Fibroblast of lung (primary cell): ENCODE measurements at places on chromosomes 12 and 14. TPM values are rescaled to one million over a fixed set of nuclear protein-coding genes. Genes with fewer than 3 reads are reported as not detected.

DNA sequence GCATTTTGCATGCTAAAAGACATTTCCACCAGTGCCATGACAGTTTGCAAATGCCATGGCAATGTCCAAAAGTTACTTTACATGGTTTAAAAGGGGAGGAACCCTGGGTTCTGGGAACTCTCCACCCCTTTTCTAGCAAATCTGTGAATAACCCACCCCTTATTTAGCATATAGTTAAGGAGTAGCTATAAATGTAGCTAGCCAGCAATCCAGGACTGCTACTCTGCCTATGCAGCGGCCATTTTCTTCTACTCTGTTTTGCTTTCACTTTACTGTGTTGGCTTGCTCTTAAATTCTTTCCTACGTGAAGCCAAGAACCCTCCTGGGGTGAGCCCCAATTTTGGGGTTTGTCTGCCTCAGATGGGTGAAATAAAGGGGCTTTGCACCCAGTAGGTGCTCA is 141.0 kb downstream of the PTPN11 start:
- no peak for DNase-seq

DNA sequence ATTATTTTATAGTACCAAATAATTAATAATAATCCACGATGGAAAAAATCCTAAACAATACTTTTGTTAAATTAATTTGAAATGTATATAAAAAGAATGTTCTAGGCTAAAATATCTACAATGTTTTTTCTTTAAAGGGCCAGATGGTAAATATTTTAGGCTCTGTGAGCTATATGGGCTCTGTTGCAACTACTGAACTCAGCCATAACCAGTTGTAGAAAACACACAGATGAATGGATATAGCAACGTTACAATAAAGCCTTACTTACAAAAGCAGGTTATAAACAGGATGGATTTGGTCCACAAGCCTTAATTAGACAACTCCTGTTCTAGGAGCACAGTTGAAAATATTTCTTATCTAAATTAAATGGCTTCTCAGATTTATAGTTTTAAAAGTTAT is 245.2 kb downstream of the KCNC2 start:
- no peak for DNase-seq

The CELA1 gene
- not detected in 2 replicates for total RNA-seq

GRCh38 chr12:89824822-89825221 is 116.2 kb upstream of the ATP2B1 start:
- no peak for DNase-seq

GRCh38 chr12:100187857-100188519 is 12.6 kb upstream of the ACTR6 start:
- DNase-seq: no peak

- no peak for DNase-seq
These were observed 41.9 kb upstream of the INF2 start for GRCh38 chr14:104647467-104648043.

DNA sequence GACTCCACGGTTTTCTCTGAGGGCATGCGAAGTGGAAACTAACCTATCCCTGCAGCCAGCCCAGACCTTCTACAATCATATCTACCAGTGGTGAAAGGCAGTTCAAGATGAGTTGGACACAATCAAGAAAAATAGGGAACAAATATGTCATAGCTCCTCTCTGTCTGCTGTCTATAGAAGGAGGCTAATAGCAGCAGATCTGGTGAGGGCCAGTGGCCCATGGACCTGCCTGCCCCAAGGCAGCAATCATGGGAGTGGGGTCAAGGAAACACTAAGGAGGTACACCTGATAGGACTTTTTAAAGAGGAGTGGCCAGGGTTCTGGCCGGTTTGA is 149.5 kb downstream of the PRKCH start:
- no peak for DNase-seq

DNA sequence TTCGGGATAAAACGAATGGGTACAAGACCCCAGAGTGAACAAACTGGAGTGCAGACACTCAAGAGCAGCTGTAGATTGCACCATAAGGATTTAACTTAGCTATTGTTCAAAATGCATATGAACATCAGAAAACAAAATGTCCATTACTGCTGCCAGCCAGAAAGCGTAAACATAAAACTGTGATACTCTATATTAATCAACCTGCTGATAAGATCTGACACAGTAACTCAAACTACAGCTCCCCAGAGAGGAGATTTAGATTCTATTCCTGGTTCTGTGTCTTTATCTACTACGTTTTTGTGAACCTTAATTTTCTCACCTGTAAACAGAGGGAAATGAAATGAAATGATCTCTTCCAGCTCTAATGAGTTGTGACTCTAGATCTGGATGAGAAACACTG is 22.3 kb downstream of the LRIG3 start:
- no peak for DNase-seq

The ARMH4 gene
- 3.6 and 6.3 TPM in 2 replicates for total RNA-seq
